ENCODE measurements at places on chromosomes 3 and 15.

- DNase-seq: no peak
Observed at GRCh38 chr3:63724987-63725386, 72.5 kb downstream of the SNTN start.

- DNase-seq: no peak
Observed at GRCh38 chr15:86165265-86166211, 85.9 kb downstream of the AGBL1 start.

DNA sequence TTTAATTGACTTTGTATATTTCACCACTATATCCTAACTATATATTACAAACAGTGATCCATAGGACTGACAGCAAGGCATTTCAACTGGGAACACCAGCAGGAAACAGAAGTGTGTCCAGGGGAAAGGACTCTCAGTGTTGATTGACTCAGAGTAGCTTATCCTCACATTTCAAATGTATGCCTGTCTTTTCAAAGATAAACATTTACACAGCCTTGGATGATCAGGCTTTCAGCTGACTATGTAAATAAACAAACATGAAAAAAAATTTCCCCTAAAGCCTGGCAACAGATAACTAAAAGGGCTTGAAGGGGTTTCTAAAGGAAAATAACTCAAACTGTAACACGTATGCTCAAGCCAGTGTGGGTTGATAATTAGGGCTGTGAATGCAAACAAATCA, 321.8 kb downstream of the TBC1D5 start:
- no peak for DNase-seq

GRCh38 chr3:72344647-72345046, 503.6 kb downstream of the SHQ1 start:
- no peak for DNase-seq

GRCh38 chr3:195755791-195756676, 35.3 kb downstream of the MUC20 start:
- no peak for DNase-seq

DNA sequence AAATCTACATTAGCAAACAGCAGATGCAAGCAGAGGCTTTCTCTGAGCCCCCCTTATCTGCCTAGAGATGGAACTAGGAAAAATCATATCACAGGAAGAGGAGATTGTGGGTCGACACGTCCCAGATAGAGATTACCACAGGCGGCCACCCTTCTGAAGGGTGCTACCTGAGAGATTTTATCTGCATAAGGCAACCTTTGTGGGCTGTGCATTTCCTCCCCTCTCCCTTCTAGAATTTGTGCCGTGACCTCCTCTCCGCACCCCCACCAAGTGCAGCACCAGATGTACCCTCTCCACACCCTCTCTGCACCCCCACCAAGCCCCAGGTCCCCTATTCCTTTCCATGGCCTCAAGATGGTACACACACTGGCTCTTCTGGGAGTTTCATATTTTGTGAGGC, 27.4 kb downstream of the METTL6 start:
- no peak for DNase-seq

DNA sequence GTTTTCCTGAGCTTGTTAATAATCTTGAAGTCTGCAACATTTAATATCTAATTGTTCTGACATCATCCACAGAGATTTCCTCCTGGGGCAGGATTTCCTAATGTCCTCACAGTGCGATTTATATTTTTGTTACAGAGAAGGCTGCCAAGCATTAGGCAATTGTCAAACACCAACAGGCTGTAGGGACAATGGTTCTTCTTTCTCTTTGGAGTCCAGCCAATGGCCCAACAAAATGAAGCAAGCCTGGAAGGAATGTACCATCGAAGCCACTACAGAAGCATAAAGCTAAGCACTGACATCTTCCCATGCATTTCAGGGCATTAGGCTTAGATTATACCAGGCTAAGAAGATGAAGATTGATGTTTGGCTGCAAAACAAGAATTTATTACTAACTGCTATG, 173.0 kb upstream of the FRMD4B start:
- peak; percentile 97 for DNase-seq

DNA sequence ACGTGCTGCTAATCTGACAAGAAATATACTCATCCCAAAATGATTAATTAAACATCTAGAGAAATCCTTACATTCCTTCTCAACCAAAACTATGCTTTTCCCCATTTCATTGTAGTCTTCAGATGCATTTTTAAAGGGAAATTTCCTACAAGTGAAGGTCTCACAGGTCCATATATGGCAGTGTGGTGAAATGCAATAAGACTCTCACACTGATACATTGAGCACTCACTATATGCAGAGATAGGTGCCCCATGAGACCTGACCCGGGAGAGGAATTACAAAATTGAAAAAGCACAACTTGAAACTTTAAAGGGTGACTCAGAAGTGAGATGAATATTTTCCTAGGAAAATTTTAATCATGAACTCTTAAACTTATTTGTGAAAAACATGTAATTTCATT, 629.2 kb upstream of the NAALADL2 start:
- no peak for DNase-seq

Data from inflammatory macrophage (primary cell).